ENCODE measurements at places on chromosomes 5 and 9.

GRCh38 chr5:33088176-33088575, 352.6 kb upstream of the TARS1 start:
- no peak for DNase-seq

- DNase-seq = no peak
Measured at GRCh38 chr5:131114754-131115153, 50.3 kb downstream of the HINT1 start.

DNA sequence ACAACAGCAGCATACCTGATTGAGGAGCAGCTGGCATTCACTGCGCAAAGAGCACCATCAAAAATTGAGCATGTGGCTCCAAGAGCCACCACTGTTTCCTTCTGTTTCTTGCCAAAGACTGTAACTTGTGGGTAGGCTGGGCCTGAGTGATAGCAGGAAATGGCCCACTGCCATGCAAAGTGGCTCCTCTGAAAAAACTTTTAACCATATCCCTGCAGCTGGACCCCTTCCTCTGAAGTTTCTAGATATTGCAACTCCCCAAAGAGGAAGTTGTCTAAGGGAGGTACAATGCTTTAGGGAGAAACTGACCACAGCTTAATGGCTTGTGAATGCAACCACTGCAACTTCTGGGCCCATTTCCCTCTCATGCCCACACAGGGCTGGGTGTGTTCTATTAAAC, 355.4 kb upstream of the PDE4D start:
- no peak for DNase-seq

DNA sequence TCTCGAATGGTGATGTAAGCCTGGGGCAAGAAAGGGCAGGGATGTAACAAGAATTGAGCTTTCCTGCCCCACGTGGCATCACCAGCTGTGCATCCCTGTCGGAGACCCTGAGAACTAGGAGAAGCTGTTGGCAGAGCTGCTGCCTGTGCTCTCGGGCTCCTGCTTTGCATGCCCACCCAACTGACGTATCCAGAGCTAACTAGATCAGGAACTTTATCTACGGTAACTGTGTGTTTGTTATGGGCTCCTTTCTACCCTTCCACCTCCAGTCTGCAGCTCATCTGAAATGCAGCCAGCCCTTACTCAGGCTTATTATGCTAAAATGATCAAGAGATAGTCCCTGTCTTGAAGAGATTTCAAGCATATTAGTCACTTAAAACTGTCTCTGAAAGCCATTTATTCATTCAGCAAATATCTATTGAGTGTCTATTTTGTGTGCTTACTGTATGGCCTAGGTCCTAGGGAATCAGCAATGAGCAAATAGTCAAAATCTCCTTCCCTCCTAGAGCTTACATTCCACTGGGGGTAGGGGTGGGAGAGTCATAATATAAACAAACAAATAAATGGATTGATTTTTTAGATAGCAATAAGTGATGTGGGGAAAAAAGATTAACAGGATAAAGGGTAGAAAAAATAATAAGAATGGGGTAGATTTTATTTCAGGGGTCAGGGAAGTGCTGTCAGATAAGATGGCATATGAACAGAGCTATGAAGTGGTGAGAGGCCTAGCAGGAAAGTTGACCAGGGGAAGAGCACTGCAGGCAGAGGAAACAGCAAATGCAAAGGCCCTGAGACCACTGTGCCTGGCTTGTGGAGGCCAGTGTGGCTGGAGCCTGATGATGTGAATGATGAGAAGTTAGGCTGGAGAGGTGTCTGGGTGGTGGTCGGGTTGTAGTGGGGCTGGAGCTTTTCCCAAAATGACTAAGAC, 118.2 kb downstream of the GALNT10 start:
- DNase-seq = no peak

- no peak for DNase-seq
Measured at GRCh38 chr9:78209127-78209526, 26.7 kb upstream of the CEP78 start.

DNA sequence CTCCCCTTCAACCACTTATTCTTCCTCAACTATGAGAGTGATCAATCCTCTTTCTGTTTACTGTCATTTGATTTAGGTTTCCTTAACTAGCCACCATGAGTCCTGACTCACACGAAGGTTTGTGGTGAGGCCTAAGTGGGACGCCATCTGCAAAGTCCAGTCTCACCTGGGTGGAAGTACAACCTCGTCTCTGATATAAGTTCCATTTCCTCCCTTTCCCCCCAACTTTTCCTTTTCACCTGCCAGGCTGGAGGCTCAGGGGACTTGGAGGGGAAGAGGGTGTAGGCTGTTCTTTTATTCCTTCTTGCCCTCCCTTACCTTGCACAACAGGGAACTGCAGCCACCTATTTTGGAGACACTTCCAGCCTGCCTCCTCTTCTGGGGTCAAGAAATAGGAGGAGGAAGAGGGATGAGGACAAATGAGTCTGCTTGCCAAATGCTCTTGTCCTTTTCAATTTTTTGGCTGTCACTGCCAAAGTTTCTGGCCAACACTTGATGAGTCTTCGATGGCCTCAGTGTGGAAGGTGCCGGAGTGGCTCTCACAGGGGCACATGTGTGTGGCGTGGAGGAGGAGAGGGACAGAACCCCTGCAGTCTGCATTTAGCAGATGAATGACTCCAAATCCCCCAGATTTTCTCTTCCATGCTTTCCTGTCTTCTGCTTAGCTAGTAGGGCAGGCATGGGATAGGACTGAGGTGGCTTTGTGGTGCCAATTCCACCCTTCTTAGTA, 249.6 kb downstream of the NSG2 start:
- DNase-seq = no peak

DNA sequence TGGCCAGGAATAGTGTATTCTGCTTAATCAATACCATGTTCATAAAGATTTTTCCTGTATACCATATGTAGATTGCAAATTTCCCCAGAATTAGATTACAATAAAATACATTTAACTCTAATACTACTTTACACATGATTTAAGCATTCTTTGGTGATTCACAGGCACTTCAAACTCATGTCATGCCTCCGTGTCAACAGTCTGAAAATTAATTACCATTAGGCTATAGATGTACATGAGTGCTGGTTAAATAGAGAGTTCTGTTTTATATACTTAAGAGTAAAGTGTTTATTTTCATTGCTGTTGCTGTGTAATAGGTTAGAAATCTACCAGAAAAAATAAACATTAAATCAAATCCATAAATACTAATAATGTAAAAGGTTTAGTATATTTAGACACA, 159.8 kb downstream of the ZSWIM6 start:
- DNase-seq = no peak

All from T-helper 9 cell (primary cell).